NCI-H1436 treated with DMSO at 0.1 percent for 48 hours (cell line): ENCODE measurements at places on chromosomes 16 and 17.

DNA sequence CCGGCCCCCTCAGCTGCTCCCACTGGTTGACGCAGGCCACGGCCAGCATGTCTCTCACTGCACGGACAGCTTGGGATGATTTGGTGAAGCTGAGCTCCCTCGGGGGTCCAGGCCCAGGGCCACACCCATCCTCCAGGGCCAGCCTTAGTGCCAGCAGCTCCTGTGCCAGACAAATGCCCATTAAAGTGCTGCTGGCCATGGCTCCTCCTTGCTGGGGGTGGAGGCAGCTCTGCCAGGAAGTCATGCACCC lies 2.5 kb downstream of the TRIM47 start:
- DNase-seq: peak; percentile 63

DNA sequence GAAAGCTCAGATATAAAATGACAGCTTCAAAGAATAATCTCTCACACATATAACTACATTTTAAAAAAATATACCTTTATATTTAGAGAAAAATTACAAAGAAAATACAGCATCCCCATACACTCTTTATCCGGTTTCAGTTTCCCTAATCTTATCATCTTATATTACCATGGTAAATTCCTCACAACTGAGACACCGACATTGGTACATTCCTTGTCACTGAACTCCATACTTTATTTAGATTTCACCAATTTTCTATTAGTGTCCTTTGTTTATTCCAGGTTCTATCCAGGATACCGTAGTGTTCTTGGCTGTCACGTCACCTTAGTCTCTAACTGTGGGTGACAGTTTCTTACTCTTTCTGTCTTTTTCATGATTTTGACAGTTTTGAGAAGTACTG lies 22.0 kb upstream of the ABCA10 start:
- DNase-seq: no peak

DNA sequence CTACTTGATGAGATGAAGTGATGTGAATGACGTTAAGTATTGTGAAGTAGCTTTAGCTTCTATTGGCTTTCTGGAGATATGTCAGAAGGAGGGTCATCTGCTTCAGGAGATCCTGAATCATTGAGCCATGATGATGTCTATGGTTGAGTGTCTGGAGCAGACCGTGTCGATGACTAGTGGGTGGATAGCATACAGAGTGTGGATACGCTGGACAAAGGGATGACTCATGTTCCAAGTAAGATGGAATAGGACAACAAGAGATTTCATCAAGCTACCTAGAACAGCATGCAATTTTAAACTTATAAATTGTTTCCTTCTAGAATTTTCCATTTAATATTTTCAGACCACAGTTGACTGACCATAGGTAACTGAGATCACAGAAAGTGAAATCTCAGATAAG lies 116.1 kb upstream of the RBBP6 start:
- no peak for DNase-seq

DNA sequence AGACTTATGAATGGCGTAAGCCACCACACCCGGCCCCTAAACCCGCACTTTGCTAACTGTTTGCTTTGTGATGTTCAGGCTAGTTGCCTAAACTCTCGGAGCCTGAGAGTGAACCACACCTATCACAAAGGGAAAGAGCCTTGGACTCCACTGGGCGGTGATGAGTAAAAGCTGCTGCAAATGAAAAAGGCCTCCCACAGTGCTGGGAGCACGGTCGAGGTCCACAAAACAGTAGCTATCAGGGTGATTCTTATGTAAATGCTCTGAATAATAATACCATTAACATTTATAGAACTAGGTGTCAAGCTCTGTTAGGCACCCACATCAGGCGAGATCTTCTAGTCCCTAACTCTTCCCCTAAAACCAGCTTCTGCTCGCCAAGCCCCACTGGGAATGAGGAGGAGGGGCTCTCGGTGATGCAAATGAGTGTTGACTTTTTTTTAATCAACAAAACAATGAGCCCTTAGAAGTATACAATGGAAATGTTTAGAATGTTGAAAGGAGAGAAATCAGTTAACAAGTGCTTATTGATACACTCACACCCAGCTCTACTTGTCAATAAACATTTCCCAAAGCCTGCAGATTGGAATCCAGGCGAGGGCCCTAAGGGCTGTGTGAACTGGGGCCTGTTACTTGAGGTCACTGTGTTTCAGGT lies 19.8 kb downstream of the FBRS start:
- no peak for DNase-seq

GRCh38 chr16:68332411-68333121 lies 21.7 kb downstream of the PRMT7 start:
- DNase-seq: no peak

DNA sequence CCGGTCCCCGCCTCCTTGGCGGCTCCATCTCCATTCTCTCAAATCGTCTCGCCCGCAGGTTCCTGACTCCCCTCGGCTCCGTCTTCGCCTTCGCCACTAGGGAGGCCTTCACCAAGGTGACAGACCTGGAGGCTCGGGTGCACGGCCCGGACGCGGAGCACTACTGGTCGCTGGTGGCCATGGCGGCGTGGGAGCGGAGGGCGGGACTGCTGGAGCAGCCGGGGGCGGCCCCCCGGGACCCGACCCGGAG lies 862 bp downstream of the GLTPD2 start:
- DNase-seq: no peak

GRCh38 chr16:75222271-75222783 lies 3.5 kb downstream of the CTRB1 start:
- no peak for DNase-seq

- DNase-seq: no peak
Measured at GRCh38 chr16:30805370-30806169, 18.6 kb upstream of the ZNF629 start.

DNA sequence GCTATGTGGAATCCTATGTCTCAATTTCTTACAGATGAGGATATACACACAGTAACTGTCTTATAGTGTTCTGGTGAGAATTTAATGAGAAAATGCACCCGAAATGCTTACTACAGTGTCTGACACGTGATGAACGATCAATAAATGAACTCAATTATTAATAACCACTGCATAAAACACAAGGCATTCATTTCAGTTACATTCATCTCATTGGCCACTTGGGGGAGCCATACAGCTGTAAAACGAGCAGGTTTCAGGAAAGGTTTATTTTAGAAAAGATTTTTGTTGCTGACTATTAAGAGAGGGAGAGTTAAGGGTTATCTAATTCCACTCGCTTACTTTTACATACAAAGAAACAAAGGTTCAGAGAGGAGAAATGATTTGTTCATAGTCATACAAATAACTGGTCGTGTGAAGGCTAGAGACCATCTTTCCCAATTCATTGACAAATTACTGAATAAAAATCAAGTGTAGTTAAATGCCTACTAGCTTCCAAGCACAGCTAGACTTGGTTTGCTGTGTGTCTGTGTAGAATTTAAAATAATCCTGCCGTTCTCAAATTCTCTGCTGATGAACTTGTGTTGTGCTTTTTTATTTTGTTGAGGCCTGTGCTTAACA lies 160.1 kb downstream of the MAP2K4 start:
- no peak for DNase-seq

- no peak for DNase-seq
Measured at GRCh38 chr16:53449816-53450517, 15.7 kb downstream of the RBL2 start.

DNA sequence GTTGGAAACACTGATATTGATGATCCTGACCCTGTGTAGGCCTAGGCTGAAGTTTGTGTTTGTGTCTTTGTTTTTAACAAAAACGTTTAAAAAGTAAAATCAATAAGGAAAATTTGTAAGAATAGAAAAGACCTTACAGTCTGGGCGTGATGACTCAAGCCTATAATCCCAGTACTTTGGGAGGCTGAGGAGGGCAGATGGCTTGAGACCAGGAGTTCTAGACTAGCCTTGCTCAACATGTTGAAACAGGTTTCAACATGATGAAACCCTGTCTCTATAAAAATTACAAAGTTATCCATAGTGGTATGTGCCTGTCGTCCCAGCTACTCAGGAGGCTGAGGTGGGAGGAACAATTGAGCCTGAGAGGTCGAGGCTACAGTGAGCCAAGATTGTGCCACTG lies 18.3 kb upstream of the TOM1L1 start:
- DNase-seq: no peak

DNA sequence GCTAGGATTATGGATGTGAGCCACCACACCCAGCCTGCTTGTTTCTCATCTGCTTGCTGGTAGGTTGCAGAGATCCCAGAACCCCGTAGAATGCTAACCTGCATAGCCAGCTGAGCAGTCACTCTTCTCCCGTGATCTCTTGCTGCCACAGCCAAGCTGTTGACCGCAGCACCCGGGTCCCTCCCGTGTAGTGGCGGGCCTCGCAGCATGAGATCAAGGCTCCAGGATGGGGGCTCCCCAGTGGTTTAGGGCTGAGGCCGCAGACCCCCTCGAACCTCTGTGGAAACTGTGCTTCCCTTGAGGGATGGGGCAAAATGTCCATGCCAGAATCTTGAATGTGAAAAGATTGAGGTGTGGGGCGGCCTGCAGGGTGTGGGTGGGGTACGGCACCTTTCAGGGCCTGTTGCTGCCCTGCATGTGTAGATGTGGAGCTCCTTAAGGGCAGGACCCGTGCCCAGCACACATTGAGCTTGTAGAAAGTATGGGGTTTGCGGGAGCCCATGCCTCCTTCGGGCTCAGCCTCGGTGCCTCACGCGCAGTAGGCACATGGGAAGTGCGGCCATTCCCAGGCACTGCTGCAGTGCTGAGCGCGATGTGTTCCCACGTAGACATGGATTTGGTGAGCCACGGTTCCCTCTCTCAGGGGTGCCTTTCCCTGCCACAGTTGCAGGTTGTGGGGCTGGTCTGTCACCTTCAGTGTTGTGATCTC lies 99.9 kb downstream of the BANP start:
- no peak for DNase-seq

DNA sequence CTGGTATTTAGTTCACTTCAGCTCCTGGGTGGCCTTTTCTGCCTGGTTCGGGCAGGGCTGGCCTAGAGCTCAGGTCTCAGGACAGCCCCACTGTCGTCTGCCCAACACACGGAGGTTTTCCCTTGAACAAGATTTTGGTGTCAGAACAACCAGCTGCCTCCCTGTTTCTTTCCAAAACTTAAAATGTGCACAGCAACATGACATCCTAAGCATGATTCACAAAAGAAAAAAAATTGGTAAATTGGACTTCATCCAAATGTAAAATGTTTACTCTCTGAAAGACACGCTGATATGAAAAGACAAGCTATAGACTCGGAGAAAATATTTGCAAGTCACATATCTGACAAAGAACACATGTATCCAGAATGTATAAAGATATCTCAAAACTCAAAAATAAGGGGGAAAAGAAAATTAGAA lies 197.8 kb upstream of the CHMP6 start:
- DNase-seq: no peak

- DNase-seq: no peak
Measured at GRCh38 chr17:14458724-14459123, 157.8 kb downstream of the HS3ST3B1 start.

- no peak for DNase-seq
Measured at GRCh38 chr17:55661963-55662834, 60.5 kb downstream of the TMEM100 start.

DNA sequence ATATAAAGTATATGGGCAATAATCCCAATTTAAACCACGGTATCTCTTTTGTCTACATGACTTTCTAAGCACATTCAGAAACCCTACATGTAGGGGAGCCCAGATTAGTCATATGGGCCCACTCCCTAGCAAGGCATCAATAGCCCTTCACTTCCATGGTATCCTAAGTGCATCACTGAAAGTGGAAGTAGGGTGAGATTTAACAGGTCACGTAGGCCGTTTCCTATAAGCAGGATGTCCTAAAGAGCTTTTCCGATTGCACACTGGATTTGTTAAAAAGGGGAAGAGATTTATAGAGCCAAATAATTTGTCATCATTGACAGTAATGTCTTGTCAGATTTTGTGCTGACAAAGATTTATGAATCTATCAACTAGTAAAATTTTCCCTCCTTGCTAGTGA lies 39.0 kb downstream of the CA4 start:
- DNase-seq: no peak
